Stimulated activated CD8-positive, alpha-beta memory T cell treated with anti-CD3 and anti-CD28 coated beads, Interleukin-4, amount 100 ng/mL, for 4 hours (primary cell): ENCODE measurements at places on chromosomes 3 and 15.

DNA sequence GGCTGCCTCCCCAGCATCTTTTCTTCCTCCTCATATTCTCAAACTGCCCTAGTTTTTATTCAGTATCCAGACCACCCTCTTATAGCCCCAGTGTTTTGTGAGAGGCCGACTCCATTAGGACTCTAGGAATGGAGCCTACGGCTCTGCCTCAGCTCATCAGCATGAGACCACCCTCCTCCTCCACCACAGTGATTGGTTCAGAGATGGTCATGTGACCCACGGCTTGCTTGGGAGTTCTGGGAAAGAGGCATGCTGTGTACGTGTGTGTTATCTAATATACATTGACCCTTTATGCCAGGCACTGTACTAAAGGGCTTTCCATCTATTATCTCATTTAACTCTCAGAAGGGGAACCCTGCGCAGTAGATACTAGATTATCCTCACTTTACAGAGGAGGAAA lies 17.8 kb upstream of the CMTM7 start:
- no peak for DNase-seq

DNA sequence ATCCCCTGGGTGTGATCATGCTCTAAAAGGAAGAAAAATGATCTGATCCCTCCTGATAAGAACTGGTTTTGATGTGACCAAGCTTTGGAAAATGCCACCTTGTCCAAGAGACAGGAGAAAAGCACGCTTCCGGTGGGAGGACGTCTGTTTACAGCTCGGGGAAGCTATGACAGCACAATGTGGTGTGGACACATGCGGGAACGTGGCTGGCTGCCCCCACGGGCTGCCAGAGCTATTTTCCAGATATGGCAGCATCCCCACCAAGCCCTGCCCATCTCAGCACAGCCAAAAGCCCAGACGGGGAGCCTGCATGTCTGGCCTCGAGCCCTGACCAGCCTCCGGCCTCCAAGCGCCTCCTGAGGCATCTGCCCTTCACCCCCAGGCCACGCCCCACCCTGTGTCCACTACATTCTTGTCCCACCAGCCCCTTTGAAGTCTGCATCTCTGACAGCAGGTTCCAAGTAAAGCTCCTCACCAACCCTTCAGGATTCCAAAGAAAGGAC lies 63.2 kb upstream of the HRH1 start:
- no peak for DNase-seq

- no peak for DNase-seq
Measured at GRCh38 chr3:9422712-9423424, 25.5 kb downstream of the SETD5 start.

- no peak for DNase-seq
Measured at GRCh38 chr15:48563934-48564333, 81.6 kb downstream of the FBN1 start.

GRCh38 chr15:95284933-95285421 lies 1045.5 kb upstream of the NR2F2 start:
- no peak for DNase-seq

DNA sequence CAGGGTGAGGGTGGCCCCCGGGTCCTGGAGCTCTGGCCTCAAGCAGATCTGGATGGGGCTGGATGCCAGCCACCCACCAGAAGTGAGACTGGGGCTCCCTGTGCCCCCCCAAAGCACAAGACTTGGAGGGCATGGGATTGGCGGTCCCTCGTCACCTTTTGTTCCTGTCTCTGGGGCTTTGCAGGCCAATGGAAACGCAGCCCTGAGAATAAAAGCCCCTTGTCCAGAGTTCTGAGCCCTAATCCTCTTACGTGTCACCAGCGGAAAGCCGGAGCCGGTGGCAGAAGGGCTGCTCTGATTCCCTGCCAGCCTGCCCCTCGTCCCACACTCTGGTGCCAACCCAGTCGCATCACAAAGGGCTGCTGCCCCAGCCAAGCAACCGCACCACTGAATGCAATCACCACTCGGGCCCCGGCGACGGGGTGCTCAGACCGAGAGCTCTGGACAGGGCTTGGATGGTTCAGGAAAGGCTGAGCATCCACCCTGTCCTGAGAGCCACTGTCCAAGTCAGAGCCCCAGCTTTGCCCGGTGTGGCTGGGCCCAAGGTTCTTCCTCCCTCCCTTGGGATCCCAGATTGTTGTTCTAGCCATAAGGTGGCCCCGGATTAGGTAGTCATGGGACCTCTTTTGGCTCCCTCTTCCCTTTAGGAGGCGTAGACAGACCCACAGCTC lies 22.8 kb upstream of the ELP6 start:
- DNase-seq = no peak

DNA sequence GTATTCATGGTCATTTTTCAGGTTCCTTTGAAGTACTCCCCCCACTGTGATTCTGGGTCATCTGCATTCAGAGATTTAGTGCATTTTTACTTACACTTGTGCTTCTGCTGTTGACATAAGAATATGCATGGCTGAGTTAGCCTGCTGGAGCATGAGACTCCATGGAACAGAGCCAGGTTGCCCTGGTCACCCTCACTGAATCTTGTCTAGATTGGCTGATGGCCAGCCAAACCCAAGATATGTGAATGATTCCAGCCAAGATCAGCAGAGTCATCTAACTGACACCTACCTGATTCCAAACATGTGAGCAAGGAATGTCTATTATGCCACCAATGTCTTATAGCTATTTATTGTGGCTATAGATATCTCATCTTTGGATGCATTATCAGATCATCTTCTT lies 25.1 kb downstream of the DTWD1 start:
- DNase-seq = no peak

GRCh38 chr15:44468709-44469385 lies 41.4 kb downstream of the CTDSPL2 start:
- DNase-seq = no peak

DNA sequence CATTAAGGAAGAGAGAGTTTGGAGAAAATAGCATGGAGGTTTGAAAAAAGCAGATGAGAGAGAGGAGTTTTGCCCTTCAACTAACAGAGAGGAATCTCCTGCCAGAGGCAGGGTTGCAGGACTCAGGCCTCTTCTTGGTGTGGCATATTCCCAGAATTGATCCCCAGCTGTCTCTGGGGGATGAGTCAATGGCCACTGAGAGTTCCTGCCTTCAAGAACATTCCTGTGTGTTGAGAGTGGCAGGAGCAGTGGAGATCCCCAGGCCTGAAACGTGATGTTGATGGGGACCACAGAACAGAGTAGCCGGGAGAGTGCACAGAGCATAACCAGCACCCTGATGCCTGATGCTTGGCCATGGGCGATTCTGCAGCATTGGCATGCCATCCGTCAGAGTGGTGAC lies 348.4 kb upstream of the THBS1 start:
- DNase-seq = no peak

DNA sequence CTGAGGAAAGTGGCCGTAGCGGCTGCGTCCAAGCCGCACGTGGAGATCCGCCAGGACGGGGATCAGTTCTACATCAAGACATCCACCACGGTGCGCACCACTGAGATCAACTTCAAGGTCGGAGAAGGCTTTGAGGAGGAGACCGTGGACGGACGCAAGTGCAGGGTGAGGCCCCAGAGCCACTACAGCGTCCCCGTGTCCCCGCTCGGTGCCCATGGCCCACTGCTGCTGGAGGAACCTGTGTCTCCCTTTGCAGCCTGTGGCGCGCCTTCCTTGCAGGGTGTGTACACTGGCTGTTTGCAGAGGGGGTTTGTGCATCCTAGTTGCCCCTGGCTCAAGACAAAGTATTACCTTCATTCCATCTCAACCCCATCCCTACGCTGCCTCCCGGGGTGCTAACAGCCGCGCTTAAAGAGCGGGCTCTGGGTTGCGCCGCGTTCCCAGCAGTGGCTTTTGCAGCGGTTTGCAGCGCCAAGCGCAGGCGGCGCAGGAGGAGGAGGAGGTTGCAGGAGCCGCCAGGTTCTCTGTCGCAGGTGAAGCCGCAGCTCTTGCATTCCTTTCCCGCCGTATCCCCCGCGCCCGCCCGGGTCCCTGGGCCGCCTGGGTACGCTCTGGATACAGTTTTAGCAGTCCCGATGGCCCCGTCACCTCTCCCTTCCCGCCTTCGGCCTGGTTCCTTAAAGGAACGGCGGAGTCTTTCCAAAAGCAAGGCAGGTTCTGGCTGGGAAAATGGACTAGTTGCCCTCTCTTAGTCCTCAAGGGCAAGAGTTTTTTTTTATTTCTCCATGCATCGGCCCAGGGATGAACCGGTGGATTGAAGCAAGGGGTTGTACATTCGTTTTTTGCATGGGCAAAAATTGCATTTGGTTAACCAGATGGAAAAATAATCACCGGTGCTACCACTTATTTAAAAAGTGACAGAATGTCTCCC lies 1.2 kb downstream of the CRABP1 start:
- no peak for DNase-seq

DNA sequence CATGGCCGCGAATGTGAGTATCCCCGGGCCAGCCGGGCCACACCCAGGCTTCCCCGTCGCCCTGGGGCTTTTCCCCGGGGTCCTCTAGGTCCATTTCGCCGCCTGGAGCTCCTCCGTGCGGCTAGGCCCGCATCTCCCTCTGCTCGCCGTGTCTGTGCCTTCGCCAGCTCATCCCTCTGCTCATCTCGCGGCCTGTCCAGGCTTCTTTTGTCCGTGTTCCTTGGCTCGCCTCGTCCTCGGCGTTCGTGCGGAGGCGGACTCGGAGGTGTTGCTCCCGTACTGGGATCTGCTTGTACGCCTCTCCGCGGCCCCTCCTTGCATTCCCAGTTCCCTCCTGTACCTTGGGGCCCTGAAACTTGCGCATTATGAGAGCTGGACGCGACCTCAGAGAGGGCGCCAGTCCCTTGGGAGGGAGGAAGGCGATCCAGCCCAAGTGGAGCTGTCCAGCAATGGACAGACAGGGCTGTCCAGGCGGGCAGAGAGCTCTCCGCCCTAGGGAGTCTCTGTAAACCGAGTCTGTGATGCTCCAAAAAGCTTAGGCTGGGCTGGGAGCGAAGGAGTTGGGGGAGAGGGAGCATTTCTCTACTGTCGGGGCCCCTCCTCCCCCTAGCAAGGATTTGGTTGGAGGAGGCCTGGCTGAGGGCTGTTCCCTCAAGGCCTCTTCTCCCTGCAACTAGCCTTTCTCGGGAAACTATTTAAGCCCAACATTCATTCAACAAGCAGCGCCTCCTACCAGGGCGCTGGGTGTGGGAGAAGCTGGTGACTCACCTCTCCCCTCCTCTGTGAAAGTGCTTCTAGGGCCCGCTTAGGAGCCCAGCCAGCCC lies 553 bp downstream of the TMEM43 start:
- DNase-seq = no peak

GRCh38 chr3:137325170-137325569 lies 367.4 kb downstream of the IL20RB start:
- DNase-seq = no peak

- DNase-seq = no peak
Measured at GRCh38 chr3:101381809-101382208, 61.4 kb upstream of the IMPG2 start.

DNA sequence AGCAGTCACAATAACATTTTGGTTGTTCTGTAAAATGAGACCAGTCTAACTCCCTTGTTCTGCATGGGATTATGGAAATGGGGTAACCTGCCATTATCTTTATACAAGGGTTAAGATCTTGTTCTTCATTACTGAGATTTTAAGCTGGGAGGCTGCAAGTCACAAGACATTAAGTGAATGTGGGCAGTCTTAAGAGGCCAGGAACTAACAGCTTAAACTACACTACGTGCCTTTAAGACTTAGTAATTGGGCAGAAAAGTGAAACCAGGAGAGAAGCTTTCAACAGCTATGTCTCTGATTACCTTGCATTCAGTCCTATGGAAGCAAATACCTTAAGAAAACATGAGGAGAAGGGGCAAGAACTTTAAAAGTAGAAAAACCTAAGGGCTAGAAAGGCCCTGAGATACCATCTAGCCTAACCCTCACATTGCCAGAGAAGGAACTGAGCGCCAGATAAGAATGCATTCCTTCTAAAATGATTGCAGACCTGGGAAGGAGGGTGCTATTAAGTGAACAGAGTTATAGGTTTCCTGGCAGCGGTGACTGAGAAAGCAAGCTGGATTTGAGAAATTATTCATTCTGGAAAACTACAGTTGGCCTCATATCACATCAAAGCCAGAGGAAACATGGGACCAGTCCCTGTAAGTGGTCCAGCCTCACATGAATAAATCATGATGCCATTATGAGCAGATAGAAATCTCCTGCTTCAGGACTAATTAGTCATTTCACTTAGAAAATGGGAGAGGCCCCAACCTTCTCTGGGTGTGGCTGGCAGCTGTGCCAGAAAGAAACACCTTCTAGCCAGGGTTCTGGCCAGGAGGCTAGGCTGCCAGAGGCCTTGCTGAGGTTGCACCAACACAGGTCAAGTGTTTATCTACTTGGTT lies 32.9 kb downstream of the DAPK2 start:
- no peak for DNase-seq

DNA sequence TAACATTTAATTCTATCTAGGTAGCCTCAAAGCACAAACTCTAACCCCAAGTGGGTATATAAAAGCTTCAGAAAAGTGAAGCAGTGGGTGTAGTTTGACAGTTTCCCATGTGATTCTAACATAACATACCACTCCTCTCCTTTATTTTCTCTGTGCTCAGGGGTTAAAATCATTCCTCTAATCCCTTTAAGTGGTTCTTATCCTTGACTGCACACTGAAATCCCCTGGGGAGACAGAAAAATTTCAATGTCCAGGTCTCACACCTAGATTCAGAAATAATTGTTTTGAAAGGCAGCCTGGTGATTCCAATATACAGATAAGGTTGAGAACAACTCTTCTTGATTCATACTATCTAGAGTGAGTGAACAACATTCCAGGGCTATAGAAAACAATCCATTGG lies 986.4 kb downstream of the ROBO1 start:
- DNase-seq = no peak

- no peak for DNase-seq
Measured at GRCh38 chr3:130789782-130790322, 43.2 kb upstream of the PIK3R4 start.

- no peak for DNase-seq
Measured at GRCh38 chr3:14518893-14519292, 21.2 kb downstream of the GRIP2 start.

DNA sequence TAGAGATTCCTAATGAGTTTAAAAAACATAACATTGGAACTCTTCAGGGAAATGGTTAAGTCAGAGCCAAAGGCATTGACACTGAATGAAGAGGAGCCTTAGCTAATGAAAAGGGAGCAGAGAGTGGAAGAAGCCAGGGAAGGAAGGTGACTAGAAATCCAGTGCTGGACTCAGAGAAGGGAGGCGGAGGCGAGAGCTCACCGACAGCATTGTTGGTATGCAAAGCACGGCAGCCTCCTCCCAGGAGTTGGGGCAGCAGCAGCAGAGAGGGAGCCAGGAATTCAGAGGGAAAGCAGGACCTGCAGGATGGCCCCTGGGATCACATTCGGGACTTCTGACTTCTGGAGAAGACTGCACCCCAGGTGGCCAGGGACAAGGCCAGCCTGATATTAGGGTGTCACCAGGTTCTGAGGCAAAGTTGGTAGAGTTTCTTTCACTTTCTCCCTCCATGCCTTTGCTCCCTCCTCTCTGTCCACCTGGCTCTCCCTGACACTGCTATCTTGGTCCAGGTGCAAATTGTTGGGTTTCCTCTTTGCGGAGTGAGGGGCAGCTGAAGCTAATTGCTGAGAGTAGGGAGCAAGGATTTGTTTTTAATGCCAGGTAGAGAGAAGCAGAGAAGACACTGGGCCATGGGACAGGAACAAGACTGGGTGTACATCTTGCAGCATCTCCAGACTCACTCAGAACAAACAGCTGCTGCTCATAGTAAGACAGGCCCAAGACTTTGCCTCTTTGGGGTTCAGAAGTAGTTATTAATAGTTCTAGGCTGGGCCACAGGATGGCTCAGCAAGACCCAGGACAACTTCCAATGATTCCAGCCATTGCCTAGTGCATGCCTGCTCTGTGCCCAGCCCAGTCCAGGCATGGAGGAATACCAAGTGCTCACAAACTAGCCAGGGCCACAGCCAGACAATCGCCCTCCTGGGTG lies 157.9 kb downstream of the TLE3 start:
- no peak for DNase-seq

GRCh38 chr15:42392309-42393024 lies 33.2 kb downstream of the CAPN3 start:
- no peak for DNase-seq

GRCh38 chr15:101662203-101662602 lies 10.0 kb upstream of the TM2D3 start:
- no peak for DNase-seq
